Activated naive CD4-positive, alpha-beta T cell treated with Interleukin-2 at 50 U/mL for 16 hours (primary cell): ENCODE measurements at places on chromosomes 12 and 14.
A peak's percentile ranks its signal among the peaks of the same experiment; 100 is the strongest.

- DNase-seq = no peak
These were observed 292.7 kb upstream of the RTL1 start for GRCh38 chr14:101196051-101196712.

GRCh38 chr14:80768646-80769045 lies 172.9 kb downstream of the CEP128 start:
- DNase-seq = no peak

DNA sequence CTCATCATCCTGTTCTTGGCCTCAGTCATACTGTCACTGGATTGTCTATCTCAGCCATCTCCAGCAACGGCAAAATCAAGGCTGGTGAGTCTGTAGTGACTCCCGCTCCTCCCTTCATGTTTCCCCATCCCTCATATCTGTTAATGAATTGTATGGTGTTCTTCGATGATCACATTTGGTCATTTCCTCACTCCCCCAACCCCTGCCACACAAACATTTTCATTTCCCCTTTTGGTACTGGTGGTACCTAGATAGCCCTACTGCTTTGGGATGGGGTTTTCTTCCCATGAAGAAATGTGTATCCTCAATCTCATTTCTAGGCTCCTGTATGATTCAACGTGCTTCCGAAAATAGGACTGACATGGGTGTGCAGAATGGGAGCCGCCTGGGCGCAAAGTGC lies 2.7 kb upstream of the KLHL33 start:
- no peak for DNase-seq

DNA sequence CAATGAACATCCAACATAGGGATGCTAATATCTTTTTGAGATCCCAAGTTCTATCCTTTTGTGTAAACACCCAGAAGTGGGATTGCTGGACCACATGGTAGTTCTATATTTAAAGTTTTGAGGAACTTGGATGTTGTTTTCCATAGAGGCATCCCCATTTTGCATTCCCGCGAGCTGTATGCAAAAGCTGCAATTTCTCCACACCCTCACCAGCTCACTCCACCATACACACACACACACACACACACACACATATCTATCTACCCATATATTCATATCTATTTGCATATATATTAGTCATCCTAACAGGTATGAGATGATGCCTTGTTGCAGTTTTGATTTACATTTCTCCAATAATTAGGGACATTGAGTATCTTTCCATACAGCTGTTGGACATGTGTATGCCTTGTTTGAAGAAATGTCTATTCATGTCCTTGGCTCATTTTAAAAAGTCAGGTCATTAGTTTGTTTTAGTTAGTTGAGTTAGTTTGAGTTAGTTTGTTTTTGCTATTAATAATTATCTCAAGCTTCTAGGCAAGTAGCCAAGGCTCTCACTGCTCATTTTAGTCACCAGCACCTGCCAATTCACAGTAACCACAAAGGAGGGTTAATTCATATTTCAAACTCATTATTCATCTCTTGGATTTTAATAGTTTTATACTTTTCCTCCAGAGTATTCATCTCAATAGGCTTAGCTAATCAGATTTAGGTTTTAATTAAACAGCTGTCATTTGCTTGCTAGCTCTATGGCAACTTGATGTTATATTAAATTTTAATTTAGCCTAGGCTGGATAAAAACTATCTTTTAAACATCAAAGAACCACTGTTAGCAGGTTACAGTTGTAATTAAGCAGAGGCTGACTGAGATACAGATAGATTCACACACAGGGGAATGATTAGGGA lies 1435.9 kb upstream of the TMEM132C start:
- no peak for DNase-seq

DNA sequence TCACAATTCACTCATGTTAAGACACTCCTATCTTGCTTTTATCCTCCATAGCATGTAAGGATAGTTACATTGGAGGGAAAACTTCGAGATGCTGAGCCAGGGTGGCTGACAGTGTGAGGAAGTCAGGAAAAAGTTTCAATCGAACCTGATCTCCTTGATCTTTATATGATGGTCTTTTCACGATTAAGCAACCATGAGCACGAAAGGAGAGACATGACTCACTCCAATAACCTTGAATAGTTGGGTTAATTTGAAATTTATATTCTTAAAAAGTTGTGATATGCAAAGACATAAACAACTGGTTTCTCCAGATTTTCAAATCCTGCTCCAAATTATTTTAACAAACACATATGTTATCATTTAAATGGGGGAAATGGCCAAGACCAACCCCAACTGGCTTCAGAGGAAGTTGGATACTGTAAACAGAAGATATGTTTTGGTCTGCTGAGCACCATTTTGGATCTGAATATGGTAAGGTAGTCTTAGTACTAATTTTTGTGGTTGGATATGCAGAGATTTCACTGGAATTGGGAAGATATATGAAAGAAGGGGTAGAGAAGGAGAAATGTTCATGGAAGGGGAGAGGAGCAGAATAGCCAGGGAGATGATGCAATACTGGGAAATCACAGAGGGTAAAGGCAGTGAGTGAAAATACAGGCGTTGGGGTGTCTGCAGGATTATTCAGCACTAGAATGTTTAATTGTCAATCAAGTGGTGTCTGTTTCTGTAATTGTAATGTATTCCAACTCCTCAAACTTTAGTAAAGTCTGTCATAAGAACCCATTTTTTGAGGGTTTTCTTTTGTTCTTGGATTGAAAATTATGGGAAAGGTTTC lies 185.2 kb upstream of the SLC38A2 start:
- no peak for DNase-seq

GRCh38 chr12:12611512-12612306 lies at the start of gene CREBL2:
CREBL2 (plus strand) TSS chr12:12611876; CDS start chr12:12612173, 297 bp downstream.
- peak; percentile 87 for DNase-seq

- DNase-seq = no peak
These were observed 3.9 kb upstream of the GPRC5A start for GRCh38 chr12:12887471-12887870.

GRCh38 chr12:66508025-66508424 lies 170.9 kb downstream of the GRIP1 start:
- DNase-seq = no peak

GRCh38 chr12:106022568-106023012 lies 116.2 kb downstream of the NUAK1 start:
- DNase-seq = no peak

DNA sequence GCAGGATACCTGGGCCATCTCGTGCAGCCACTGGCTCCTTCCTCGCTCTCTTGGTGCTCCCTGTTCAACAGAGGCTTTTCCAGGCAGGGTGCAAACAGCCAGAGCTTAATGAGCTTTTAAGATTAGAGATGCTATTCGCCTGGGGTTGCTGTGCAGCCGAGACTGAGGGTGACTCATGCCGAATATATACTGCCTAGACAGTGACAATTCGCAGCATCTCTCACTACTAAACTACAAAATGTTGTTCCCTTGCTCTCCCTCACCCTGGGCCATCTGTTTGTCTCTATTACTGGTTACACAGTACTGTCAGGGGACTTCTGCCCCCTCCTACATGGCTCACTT lies 26.0 kb upstream of the TESC start:
- no peak for DNase-seq

- no peak for DNase-seq
These were observed 21.4 kb upstream of the CLEC4D start for GRCh38 chr12:8491646-8492530.

- DNase-seq = no peak
These were observed 133.5 kb upstream of the PARP11 start for GRCh38 chr12:4006743-4007142.

GRCh38 chr14:48963231-48963790 lies 622.9 kb downstream of the RPS29 start:
- DNase-seq = no peak

DNA sequence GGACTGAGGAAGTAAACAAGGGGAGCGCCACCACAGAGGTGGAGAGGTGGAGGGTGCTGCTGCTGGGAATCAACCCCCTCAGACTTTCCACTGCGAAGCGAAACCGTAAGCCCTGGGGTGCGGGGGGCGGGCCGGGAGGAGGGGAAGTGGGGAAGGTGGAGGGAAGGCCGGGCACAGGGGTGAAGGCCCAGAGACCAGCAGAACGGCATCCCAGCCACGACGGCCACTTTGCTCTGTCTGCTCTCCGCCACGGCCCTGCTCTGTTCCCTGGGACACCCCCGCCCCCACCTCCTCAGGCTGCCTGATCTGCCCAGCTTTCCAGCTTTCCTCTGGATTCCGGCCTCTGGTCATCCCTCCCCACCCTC lies at the start of gene LAG3:
LAG3 (plus strand) TSS at position 190 of the 365 bp plus-strand sequence. CDS start 333 bp downstream, outside the sequence.
- DNase-seq = peak; percentile 59

DNA sequence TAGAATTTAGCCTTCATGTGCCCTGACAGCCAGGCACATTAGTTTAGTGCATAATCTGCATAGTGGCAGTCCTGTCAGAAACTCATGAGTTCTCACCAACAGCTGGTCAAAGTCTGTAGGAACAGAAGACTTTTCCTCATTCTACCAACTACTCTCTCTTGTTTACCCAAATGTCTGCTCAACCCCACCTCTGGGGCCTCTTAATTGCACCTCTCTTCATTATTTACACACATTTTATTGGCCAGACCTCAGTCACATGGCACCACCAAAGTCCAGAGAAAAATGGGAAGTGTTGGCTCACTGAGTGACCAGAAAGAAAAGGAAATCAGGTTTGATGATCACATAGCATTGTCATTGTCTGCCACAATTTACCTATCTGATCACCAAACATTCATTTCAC lies 114.6 kb upstream of the PLXNC1 start:
- no peak for DNase-seq

DNA sequence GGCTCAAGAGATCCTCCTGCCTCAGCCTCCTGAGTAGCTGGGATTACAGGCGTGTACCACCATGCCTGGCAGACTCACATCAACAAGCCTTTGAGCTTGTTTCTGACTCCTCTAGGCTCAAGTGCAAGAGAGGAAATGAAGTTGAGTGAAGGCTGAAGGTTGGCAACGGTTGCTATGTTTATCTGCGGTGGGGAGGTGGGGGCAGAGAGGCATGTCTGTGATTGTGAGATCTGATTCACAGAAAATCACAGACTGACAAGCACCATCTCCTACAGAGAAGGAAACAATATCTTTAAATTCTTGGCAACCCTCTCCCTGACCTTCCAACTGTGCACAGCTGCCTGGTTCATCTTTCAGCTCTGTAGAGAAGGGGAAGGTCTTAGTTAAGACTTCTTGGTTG lies 22.1 kb upstream of the NINJ2 start:
- DNase-seq = peak; percentile 78

GRCh38 chr14:104264495-104265265 lies 126.3 kb downstream of the KIF26A start:
- no peak for DNase-seq

- DNase-seq = no peak
These were observed 437.6 kb downstream of the RERGL start for GRCh38 chr12:17652436-17652835.

- DNase-seq = no peak
These were observed 62.7 kb downstream of the TTC7B start for GRCh38 chr14:90753456-90754005.

DNA sequence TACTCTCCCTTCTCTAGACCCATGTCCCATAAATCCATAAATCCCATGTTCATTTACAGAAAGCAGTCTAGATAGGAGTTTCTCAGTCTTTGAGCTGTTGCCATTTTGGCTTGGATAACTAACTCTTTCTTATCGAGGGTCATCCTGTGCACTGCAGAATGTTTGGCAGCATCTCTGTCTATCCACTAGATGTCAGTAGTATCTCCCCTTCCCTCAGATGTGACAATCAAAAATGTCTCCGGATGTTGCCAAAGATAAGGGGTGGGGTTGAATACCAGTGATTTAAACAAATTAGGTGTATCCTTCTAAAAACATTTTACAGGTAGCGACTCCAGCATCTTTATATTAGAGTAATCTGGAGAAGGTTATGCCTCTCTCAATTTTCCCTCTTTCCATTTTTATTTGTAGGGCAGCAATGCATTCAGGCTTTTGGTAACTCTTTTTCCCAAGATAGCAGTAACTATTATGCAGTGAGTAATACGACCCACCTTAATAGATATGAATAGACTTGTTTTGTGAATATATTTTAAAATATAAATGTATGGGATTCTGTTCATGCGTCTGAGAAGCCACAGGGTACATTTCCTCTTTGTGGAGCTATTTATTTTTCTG lies 100.7 kb downstream of the LRRK2 start:
- no peak for DNase-seq

- DNase-seq = no peak
These were observed 18.5 kb upstream of the BHLHE41 start for GRCh38 chr12:26143291-26143690.

- peak; percentile 41 for DNase-seq
These were observed 29.4 kb downstream of the BCAT1 start for GRCh38 chr12:24919346-24920001.

- DNase-seq = no peak
These were observed 214.0 kb upstream of the RTL1 start for GRCh38 chr14:101117543-101117942.

DNA sequence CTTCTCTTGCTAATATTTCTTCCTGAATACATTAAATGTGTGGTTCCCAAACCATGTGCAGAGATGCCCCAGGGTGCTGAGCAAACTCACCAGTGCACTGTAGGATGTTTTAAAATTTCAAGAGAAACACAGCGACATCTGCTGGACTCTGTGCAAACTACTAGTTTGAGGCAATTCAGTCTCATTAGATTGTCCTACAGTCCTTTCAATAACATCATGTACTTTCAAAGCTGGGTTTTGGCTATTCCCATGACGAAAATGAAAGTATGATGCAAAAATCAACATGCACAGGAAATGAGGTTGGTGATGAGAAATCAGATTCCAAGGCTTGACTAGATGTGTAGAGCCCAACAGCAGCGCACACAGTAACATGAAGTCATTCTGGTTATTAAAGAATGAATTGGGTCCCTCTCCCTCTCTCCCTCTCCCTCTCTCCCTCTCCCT lies 66.3 kb downstream of the CLIP1 start:
- peak; percentile 53 for DNase-seq

GRCh38 chr12:98471085-98471484 lies 44.3 kb upstream of the TMPO start:
- DNase-seq = no peak

DNA sequence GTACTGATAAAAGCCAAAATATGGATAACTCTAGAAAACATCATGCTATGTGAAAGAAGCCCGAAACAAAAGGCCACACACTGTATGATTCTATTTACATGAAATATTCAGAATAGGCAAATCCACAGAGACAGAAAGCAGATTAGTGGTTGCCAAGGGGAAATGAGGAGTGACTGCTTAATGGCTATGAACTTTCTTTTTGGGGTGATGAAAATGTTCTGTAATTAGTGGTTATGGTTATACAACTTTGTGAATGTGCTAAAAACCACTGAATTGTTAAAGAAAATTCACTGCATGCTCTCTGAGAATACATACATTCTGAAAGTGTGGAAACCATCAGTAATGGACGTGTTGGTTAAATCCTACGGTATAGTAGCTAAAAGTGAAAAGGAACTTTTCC lies 39.9 kb upstream of the STON2 start:
- DNase-seq = no peak

GRCh38 chr14:33956640-33957039 lies 5.8 kb upstream of the EGLN3 start:
- no peak for DNase-seq

DNA sequence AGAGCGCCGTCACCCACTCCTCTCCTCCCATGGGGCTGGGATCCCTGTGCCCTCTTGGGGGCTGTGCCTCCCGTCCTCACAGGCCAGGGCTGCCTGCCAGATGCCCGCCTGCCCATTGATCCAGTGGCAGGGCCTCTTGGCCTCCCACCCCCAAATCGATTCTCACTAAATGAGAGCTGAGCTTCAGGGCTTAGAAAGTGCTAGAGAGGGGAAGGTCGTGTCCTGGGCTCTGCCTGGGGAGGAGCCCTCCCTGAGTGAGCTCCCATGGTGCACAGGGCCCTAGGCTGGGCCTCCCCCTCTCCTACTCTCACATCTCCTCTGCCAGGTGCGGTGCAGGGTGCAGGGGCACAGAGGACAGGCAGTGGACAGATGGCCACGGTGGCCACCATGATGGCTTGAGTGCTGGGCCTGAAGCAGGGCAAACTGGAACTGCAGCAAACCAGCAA lies 9.2 kb downstream of the BEGAIN start:
- no peak for DNase-seq

- DNase-seq = no peak
These were observed 3.7 kb downstream of the HOXC10 start for GRCh38 chr12:53988541-53989226.
